ENCODE measurements at places on chromosomes 12 and 14.
A peak's percentile ranks its signal among the peaks of the same experiment; 100 is the strongest.

GRCh38 chr12:117046861-117047530 is 52.2 kb downstream of the TESC start:
- DNase-seq = no peak

- no peak for DNase-seq
These were observed 46.3 kb downstream of the NTS start for GRCh38 chr12:85920324-85920947.

- no peak for DNase-seq
These were observed 7.0 kb downstream of the DUSP16 start for GRCh38 chr12:12555656-12556055.

DNA sequence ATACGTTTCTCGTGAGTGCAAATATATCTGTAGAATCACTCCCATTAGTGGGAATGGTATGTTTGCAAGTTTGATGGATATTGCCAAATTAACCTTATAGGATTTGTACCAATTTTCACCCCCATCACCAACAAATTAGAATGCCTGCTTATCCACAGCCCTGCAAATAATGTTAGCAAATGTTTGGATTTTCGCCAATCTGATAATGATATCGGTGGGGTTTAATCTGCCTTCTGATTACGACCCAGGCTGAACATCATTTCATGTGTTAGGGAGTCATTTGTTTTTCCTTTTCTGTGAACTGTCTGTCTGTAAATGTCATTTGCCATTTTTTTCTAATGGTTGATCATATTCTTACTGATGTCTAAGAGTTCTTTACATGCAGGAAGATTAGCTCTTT is 4.1 kb upstream of the DAZAP2 start:
- no peak for DNase-seq

DNA sequence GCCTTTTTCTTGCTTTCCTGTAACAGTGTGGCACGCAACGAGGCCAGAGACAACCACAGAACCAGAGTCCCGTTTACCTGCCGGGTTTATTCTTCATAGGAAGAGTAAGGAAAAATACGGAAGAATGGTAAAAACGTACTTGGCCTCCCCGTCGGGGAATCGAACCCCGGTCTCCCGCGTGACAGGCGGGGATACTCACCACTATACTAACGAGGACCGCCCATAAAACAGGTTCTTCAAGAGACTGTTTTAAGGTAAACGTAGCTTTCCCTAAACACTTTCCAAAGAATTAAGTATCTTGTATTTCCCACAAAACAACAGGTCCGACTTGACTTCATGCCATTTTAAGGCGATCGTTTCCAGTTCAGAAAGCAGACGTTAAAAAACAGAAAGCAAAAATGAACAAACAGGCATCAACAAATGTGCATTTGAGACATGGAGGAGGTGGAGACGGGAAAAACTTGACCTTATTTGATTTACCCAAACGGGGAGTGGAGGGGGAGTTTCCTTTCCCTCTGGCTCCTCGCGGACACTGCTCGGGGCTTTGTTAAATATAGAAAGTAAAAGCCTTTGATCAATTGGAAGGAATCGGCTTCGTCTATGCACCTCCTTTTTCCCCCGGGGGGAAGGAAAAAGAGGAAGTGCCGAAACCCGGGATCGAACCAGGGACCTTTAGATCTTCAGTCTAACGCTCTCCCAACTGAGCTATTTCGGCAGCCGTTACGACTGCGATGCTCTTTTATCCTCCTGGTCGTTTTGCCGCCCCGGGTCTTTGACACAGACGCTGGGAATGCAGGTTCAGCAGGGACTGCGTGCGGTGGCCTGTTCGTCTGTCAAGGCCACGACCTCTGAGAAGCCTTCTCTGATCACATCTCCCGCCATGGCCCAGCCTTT is 13.0 kb upstream of the UBC start:
- DNase-seq = peak; percentile 77

DNA sequence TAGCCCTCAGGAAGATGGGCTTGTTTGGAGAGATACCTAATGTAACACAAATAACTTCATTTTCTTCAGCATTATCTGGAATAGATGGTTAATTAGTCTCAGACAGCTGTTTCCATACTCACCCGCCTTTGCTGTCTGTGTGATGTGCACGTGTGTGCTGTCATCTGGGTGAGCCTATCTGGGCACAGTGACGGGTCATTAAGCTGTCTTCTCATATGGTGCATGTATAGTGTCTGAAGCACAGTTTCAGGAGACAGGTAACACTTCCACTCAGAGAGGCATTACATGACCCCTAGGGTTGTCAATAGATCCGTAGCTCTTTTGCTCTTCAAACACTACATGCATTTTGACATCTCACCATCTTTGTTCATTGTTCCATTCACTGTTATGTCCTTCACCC is 493.3 kb downstream of the APAF1 start:
- DNase-seq = no peak

DNA sequence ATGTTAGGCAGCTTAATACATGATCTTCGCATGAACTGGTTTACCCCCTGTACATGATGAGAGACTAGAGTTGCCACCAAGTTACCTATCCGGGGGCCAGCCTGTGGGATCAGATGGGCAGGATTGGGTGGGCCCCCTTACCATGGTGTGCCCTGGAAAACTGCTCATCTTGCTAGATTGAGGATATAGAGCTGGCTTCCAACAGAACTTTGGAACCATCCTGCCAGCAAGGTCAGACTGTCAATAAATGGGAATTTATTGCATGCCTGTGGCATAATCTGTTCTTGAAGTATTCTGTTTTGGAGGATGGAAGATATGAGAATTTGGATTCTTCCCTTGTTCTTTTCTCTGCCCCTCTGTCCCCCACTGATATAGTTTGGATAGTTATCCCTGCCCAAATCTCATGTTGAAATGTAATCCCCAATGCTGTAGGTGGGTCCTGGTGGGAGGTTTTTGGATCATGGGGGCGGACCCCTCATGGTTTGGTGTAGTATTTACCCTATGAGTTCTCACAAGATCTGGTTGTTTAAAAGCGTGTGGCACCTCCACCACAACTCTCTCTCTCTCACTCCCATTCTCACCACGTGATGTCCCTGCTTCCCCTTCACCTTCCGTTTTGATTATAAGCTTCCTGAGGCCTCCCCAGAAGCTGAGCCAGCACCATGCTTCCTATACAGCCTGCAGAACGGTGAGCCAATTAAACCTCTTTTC is 3.7 kb upstream of the TM9SF1 start:
- DNase-seq = no peak

GRCh38 chr12:110371408-110372055 is 32.0 kb downstream of the ANAPC7 start:
- no peak for DNase-seq

GRCh38 chr12:111076611-111077451 is 156.5 kb upstream of the MYL2 start:
- DNase-seq = no peak

- no peak for DNase-seq
These were observed 129.4 kb downstream of the NPAS3 start for GRCh38 chr14:33068040-33068439.

DNA sequence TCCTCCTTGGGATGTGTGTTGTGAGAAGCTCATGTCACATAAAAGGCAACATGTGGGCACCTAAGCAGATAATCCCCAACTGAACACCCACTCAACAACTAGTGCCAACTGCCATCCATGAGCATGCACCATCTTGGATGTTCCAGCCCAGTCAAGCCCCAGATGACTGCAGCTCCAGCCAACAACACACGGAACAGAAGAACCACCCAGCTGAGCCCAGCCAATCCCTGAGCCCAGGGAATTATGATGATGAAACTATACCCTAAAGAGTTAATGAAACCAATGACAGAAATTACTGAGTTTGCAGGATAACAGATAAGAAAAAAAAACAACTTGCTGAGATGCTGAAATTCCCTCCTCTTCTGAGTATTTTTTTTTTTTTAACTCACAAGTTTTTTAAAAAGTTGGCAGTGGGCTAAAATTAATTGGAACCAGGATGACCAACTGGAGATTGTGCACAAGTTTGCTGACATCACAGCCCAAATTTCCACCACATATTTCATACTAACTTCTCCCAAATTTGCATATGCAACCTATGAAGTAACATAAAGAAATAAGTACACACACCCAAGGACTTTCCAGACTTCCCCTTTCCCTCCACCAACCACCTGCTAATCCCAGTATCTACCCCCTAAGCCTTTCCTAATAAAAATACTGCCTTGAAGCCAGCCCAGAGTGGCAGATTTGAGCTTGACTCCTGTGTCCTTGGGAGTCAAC is 124.5 kb downstream of the KSR2 start:
- no peak for DNase-seq

DNA sequence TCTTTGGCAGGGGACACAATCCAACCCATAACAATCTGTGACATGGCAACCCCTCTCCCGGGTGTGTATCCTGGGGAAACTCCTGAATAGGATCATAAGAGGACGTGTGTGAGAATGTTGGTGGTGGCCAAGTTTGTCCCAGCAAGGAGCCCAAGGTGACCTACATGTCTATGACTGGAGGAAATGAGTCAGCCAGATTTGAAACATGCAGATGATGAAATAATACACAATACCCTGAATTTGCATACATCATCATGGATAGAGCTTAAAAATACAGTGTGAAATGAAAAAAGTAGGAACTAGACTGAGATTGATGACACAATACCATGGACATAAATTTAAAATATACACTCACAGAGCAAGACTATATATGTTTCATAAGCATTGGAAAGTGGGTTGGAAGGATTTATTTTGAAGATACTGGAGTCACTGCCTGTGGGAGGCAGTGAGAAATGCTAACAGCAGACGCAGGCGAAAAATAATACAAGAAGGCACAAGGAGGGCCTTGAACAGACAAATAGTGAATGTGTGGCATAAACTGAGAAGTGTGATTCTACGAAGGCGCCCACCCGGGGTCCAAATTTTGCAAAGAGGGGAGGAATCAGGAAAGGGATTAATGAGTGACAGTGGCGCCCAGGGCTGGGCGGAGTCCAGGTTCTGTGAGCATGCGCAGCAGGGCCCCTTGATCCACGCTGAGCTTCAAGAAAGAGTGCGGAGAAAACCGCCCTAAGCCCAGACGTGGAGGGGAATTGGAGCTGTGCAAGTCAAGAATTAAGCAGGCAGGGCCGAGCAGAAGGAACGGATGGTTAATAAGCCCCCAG is 7.0 kb upstream of the MAP1LC3B2 start:
- no peak for DNase-seq

DNA sequence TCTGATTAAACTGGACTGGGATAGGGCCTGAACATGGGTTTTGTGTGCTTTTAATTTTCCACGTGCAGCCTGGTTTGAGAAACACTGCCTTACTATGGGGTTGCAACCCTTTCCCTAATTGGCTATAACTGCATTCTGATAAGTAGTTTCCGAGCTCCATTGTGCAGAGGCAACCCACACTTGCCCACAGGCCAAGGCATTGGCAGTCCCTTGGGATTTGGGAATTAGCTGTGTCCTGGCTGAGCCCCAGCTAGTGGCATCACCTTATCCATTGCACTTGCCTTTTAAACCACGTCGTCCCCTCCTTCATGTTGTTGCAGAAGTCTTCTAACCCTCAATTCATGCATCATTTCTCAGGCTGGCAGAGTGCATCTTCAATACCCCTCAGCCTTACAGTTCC is 10.2 kb downstream of the VCPKMT start:
- DNase-seq = no peak

DNA sequence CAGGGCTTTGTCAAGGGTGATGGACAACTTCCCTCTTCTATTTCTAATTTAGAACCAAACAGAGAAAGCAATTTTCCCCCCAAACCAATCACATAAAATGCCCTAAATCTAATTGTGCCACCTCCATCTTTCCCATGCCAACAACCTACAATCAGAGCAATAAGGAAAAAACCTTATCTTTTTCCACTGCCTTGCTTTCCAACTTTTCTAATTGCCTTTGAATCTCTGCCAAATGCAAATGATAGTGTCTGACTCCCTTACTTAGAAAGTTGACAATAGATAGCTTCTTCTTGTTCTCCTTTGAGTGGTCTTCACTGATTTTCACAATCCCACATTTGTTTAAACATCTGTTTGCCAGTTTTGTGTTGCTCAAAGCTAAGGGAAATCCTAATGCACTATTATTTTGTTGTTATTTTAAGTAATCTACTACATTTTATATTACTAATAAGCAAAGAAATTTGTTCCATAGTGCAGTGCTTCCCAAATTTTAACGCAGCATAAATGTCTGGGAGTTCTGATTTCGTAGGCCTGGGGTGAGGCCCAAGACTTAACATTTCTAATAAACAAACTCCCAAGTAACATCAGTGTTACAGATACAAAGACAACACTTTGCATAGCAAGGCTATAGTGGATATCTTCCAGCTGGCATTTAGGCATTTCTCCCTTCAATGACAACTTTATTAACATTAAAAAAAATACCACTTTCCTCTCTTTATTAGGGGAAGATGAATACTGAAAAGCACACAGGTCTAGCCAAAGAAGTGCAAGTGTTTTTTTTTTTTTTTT is 696.3 kb upstream of the USP15 start:
- no peak for DNase-seq

GRCh38 chr12:122081697-122082221 is 3.2 kb downstream of the MLXIP start:
- no peak for DNase-seq

DNA sequence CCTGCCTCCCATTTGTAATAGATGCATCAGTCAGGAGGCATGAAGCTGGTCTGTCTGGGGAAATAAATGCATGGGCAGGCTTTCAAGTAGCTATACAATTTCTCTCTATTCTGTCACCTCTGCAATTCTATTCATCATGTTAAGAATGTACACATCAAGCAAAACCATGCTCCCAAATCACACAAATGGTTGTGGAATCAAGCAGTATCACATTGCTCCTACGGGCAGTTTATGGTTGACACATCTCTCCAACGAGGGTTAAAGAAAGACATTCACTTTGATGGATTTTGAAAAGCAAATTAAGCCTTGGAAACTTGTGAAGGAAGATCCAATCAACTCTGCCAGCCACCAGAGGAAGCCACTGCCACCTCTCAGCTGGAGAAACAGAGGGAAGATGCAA is 1277.4 kb upstream of the TMEM132C start:
- no peak for DNase-seq

- no peak for DNase-seq
These were observed 6.7 kb downstream of the BTBD6 start for GRCh38 chr14:105255021-105255507.

GRCh38 chr12:75480469-75480949 is at the start of gene GLIPR1:
Gene GLIPR1 (plus strand): TSS chr12:75480755. CDS start chr12:75480881, 126 bp downstream.
- peak; percentile 55 for DNase-seq

GRCh38 chr12:130127532-130127911 is 34.7 kb upstream of the FZD10 start:
- no peak for DNase-seq

DNA sequence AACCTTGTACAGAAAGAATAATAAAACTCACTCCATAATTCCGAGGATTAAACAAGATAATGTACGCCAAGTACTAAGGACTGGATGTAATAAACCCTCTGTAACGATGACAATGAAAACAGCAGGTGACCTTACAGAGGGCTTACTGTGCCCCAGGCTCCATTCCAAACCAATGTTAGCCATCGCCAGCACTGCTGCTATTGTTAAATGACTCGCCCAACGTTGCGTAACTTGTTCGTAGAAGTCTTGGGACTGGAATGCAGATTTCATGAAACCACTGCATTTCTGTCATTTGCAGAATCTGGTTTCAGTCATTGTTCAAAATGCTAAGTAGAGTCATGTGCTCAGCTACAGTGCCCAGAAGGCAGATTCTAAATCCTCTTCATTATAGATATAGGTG is 728 bp upstream of the STON2 start:
- no peak for DNase-seq
